ENCODE measurements at places on chromosomes 5 and 9.

DNA sequence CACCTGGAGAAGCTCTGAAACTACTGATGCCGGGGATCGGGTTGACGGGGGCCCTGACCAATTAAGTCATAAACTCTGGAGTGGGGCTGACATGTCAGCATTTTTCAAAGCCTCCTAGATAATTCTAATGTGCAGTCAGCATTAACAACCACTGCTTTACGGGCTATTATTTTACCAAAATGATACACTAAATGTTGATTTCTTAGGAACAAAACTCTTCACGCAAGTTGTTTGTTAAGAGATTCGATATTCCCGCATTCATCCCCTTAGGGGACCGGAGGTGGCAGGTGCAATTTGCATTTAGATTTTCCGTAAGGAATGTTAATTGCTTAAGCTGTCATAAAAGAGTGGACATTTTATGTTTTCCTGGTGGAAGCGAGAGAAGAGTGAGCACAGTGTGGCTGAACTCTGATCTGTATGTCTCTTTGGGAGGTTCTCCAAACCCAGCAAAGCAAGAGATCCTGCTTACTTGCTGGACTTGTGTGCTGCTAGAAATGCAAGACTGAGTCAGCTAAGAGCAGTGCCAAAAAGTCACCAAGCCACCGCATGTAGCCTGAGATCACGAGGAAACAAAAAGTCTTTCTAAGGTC, 77.6 kb downstream of the UGCG start:
- no peak for DNase-seq

DNA sequence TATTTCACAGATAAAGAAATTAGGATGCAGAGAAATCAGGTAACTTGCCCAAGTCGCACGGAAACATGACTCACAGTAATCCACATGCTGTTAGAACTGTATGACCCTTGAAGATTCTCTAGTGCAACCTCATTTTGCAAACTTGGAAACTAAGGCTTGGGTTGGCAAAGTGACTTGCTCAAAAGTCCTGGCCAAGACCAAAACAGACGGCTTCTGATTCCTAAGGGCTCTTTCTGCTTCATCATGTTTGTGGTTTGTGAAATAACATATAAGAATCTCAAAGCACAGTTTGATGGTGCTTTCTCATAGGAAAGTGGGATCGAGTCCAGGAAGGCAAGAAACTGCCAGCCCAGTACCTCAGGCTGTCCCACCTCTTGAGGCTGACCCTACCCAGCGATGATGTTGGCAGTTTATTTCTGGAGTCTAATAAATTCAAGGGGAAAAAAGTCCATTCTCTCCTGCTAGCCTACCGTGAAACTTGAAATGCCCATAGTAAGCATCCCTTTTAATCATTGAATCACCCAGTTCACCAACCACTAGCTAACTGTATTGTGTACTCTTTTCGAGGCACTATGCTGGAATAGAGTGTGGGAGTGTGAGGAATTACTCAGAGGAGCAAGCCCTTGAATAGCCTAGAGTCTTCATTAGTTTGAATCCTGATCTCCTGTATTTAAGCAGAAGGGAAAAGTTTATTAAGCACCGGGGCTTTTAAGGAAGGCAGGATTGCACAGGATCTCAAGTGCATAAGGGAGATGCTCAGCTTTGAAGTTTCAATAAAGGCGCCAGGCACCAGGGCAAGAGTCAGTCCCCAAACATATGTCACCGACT, 14.1 kb downstream of the CAPSL start:
- DNase-seq = no peak

GRCh38 chr5:177427211-177427822, 841 bp downstream of the GRK6 start:
- no peak for DNase-seq

DNA sequence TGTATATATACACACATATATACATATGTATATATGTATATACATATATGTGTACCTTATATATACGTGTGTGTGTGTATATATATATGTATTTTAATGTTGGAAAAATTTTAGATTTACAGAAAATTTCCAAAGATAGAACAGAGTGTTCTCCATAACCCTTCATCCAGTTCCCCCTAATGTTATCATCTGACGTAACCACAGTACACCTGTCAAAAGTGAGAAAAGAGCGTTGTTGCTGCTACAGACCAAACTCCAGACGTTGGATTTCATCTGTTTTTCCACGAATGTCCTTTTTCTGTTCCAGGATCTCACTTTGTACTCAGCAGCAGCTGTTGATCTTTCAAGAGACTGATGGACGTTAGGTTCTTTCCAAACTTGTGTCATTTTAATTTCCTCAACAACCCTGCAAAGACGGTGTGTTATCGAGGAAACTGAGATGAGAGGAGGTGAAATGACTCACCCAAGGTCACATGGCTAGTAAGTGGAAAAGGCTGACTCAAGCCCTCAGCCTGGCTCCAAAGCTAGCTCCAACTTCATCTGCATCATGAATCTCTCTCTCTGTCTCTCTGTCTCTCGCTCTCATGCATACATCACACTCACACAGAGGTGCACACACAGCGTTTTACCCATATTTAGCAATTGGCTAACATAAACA, 17.0 kb upstream of the NTNG2 start:
- DNase-seq = no peak

Data from MV-4-11 (cell line).